H7 (cell line): ENCODE measurements at places on chromosomes 16 and 17. TPM values are rescaled to one million over a fixed set of nuclear protein-coding genes. Genes with fewer than 3 reads are reported as not detected.

Gene KLHL10
- 0.10 and 1.1 TPM in 2 replicates for total RNA-seq

Gene TPPP3
- 0.44 and 0.80 TPM in 2 replicates for total RNA-seq

Gene ETV4
- total RNA-seq = 186 and 191 TPM in 2 replicates

Gene MAPK7
- 26.1 and 30.4 TPM in 2 replicates for total RNA-seq

Gene ASB16
- 0.17 TPM in 1 of 2 replicates, not detected in the other for total RNA-seq
